CD4-positive, alpha-beta T cell treated with Interleukin-21 for 1 hour (primary cell): ENCODE measurements at places on chromosomes 3 and 15.

DNA sequence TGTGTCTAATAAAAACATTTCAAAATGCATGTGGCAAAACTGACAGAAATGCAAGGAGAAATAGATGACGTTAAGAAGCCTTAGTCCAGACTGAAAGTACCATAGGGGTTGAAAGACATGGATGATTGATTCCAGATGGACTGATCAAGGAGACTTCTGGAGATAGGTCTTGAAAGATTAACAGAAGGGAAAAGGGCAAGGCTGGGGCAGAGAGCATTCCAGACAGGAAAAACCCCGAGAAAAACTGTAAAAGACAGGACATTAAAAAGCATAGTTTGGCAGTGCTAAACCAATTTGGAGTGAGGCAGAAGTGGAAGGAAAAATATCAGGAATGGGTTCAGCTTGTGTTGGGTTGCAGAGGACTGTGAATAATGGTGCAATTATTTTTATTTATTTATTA is 375.2 kb upstream of the SGO1 start:
- DNase-seq = no peak

GRCh38 chr3:112855883-112856282 is 9.2 kb upstream of the CD200R1L start:
- no peak for DNase-seq

DNA sequence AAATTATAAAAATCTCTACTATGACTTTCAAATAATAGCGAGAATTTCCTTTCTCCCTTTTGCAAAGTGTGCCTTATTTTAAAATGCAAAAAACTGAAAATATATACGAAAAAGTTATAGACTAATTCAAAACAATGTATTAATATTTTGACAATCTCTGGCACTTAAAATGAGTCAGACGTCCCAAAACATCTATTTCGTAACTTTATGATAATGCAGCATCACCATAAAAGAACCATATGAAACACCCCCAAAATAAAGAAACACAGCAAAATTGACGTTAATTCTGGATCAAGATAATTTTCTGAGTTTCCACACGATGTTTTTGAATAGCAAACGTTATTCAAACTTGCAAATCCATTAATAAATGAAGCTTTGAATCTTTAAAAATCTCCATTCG is 1.0 kb downstream of the COPS2 start:
- DNase-seq = no peak

DNA sequence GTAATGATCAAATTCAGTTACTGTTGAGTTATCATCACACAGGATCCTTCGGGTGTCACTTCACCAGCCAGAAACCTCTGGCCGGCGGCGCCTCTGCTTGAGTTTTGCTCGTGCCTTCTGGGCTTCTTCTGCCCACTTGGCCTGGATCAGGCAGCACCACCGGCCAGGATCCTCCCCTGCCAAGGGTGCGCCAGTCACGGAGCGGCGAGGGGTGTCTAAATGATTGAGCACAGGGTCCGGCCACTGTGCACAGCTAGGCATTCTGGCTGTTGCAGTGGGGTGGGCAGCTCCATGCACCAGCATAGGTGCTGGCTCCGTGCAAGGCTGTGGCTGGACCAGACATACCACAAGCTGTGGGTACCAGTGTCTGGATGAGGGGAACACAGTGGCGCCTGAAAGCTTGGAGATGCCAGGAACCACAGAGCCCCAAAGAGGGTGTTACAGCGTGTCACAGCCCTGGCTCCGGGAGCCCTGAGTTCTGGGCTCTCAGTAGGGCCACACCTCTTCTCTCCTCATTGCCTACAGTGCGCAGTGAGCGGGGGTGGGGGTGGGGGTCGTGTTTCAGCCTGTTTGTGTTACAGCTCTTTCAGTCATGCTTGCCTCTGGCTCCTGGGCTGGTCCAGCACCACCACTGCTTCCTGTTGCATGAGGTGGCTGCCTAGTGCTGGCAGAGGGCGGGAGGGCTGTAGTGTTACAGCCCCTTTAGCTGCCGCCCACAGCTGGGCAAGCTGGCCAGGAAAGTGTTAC is 169.4 kb downstream of the FNDC3B start:
- DNase-seq = no peak

GRCh38 chr3:140571836-140572235 is 106.0 kb upstream of the TRIM42 start:
- no peak for DNase-seq

DNA sequence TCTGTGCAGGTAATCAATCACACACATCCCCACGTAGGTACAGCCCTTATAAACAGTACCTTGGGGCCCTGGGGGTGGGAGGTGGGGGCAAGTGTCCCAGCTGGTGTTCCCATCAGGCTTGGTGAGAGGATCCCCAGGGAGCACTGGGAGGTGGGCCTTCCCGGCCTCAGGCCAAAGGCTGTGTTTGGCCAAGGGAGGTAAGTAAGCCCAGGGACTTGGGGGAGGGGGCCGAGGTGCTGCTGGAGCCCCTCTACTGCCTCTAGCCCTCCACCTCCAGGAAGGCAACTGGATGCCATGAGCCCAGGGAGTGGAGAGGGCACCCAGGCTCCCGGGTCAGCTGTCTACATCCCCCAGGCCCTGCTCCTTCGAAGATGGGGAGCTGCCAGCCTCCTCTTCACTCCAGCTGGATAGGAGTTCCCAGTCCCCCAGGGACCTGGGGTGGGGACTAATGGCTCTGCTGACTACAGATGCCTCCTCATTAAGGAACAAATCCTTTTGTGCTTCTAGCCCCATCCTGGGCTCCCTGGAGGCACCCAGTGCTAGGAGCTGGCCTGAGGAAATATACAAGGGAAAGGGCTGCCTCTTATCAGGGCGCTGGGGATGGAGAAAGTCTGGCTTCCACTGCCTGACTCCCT is 33.1 kb downstream of the RNU5B-1 start:
- DNase-seq = no peak

DNA sequence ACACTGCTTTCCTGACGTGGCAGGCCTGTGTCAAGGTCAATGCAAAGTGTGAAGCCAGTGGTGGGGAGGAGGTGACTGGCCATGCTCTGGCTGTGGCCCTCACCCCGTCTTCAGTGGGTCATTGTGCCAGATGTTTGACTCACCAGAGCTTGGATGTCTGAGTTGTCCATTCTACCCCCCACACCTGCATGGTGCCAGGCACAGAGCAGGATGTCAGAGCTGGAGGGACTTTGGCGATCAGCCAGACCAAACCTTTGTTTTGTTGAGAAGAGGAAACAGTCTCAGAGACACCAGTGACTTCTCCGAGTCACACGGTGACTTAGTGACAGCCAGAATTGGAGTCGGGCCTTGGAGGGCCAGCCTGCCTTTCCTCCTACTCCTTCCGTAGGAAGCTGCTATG is 49.5 kb downstream of the SMAD6 start:
- DNase-seq = no peak

- no peak for DNase-seq
Observed at GRCh38 chr3:22908989-22909507, 294.1 kb upstream of the UBE2E2 start.

DNA sequence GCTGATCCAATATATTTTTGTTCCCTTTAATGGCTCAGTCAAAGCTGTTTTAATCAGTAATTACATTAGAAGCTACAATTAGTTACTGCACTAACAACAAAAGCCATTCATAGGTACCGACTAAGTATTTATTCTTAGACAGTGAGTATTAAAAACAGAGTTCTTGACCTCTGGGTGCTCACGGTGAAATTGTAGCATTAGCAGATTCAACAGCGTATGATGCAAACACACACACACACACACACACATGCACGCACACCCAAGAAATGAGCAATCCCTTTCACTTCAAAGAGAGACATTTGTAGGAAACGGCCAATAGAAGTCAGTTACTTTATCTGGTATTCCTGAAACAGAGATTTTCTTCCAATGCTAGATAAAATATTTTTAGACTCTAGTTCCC is 27.0 kb upstream of the MITF start:
- DNase-seq = no peak

- no peak for DNase-seq
Observed at GRCh38 chr3:64667887-64668581, 19.8 kb downstream of the ADAMTS9 start.

GRCh38 chr3:127658234-127658633 is 14.5 kb upstream of the ABTB1 start:
- no peak for DNase-seq

DNA sequence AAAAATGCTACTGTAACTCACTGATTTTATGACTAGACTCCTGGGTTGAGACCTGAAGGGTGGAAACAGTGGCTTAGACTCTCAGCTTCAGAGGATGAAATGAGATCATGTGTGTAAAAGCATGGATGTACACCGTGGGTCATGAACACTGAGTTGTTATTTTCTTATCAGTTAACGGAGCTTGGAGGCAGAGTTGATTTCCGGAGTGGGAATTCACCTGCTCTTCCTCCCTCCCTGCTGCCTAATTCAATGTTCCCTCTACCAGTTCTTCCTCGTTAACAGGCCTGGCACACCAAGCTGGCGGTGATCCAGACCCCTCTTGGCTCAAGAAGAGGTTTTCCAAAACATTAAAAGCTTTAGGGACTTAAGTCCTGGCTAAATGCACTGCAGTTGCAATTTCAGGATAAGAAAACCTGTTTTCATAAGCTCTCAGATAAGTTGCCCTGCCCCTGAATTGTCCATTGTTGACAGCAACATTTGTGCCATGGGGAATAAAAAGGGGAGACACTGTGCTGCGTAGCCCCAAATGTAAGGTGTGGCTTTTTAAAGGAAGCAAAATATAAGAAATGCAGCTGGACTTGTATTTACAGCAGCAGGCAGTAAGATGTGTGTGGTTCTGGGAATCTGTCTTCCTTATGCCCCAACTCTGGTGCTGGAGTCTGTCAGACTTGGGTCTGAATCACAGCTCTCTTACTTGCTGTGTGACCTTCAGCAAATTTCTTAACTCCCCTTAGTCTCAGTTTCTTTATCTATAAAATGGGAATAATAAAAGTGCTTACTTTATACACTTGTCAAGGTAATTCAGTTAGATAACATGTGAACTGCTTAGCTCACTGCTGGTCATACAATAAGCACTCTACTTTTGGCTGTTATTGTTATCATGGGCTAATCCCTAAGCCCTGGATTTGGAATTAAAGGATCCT is 9.9 kb downstream of the PDIA5 start:
- DNase-seq = no peak

DNA sequence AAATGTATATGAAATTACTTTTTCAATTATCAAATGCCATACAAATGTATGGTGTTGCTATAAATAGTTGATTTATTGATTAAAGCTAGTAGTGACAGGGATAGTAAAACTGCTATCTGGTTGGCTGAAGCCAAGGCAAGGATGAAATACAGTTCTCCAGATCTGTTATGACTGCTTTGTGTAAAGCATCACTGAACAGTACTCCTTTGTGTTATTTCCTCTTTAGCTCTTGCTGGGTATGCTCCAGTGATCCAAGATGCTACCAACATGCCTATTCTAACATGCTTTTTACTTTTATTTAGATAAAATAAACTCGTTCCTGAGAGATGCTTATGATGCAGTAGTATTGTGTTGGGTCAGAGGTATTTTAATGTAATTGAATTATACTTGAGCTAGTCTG is 12.4 kb upstream of the UBR1 start:
- DNase-seq = no peak
